ENCODE measurements at places on chromosomes 11 and 22.

DNA sequence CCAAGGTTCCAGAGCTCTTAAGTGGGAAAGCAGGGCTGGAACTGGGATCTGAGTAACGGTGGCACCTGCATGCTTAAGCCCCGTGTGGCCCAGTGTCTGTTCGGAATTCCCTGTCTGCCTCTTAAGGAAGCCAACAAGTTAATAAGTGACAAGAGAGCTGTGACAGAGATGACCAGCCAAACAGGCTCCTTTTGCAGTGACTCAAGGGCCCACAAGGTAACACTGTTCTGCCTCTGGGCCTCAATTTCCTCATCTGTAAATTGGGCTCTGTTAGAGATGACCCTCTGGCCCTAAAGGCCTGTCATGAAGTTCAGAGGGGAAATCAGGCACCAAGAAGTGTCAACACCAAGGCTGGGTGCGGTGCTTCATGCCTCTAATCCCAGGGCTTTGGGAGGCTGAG lies 18.6 kb downstream of the USH1C start:
- no peak for DNase-seq

DNA sequence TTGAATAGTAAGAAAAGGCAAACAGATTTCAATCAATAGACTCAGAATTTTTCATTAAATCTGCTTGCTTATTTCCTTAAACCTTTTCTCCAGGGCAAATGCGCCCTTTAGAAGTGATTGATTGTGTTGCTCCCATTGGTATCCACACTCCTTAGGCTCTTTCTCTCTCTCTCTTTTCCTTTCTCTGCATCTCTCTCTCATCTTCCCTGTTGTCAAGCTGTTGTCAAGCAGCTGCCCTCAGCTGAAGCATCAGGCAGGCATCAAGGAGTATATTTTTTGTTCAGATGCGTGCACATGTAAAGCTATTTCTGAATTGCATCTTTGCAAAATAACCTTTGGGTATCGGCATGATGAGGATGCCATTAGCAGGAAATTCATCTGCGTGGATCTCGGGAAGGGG lies 107.2 kb upstream of the PLET1 start:
- no peak for DNase-seq

DNA sequence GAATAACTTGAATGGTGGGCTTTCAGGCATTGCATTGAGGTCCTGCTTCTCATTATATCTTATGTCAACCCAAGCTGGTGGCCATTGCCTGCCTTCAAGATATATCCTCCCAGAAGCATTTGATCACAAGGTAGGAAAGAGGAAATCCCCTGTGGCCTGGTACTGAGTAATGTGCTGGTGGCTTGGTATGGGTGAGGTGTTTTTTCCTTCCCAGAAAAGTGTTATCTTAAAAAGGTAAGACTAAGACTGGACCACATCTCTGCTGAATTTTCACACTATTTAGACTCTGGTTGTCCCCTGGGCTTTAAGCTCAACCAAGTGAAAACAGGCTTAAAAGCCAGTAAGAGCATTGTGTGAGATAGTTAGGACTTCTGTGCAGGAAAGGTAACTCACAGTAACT lies 3.7 kb downstream of the INSC start:
- DNase-seq, result no peak

DNA sequence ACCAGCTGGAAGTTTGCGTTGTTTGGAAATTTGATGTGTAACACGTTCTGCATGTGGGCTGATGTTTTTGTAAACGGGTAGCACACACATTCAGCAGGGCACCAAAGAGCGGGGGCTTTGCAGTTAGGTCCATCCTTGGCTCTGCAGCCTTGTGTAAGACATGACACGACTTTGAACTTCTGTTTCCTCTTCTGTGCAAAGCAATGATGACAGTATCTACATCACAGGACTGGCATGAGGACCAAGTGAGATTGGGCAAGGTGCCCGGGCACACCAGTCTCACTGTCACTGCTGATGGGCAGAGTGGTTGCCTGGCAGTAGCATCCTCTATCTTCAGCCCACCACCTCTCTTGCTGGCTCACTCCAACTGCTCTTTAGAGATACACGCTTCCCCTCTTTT lies 3.3 kb downstream of the TCN2 start:
- no peak for DNase-seq

DNA sequence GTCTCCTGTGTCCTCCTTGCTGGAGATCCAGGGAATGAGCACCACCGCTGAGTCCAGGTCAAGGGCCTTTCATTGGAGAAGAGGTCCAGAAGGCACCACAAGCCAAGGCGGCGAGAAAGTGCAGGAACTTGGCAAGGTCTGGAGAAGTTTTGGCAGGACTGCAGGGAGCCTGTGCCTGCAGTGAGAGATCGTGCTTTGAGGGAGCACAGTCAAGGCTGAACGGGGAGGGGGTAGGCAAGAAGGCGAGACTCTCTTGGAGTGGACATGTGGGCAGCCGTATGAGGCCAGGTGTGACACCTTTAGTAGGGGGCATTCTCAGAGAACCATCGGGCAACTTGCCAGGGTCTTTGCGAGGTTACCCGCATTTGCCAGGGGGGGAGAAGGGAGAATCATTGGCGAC lies 30.5 kb downstream of the LRRC10B start:
- DNase-seq, result no peak

DNA sequence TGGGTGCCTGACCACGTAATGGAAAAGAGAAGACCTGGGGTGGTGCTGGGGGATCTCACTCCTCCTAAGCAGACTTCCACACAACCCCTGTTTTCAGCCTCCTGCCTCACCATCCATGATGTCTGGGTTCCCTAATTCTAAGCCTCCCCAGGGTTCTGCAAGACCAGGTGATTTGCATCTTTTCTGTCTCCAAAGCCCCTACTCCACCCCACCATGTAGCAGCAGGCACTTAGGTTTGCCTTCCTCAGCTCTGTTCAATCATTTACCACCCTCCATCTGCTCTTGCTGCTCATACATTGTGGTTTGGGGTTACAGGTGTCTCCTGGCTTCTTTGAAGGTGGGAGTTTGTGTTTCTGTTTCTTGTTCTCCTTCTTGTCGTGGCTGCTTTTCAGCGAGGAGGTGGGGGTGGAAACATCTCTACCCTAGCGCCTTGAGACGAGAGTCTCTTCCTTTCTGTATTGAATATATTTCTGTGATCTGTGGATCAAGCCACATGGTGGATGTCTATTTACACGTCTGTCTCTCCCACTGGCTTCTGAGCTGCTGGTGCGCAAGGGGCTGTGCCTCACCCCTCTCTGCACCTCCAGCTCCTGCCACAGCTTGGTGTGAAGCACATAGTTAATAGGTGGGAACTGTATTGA lies 6.6 kb upstream of the SSTR3 start:
- DNase-seq, result no peak

GRCh38 chr11:116164843-116165242 lies 607.9 kb downstream of the BUD13 start:
- no peak for DNase-seq

DNA sequence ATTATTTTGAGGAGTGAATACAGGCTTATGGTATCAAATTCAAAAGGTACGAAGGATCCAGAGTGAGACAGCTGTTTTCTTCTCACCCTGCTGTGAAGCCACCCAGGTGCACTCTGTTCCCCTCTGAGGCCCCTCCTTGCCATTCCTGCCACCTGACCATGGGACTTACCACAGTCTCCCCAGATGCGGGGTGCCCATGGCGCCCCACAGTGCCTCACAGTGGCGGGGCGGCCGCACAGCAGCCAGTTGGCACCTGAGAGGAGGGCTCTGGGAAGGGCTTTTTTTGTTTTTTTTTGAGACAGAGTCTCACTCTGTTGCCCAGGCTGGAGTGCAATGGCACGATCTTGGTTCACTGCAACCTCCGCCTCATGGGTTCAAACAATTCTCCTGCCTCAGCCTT lies 151.7 kb downstream of the CEP164 start:
- no peak for DNase-seq

DNA sequence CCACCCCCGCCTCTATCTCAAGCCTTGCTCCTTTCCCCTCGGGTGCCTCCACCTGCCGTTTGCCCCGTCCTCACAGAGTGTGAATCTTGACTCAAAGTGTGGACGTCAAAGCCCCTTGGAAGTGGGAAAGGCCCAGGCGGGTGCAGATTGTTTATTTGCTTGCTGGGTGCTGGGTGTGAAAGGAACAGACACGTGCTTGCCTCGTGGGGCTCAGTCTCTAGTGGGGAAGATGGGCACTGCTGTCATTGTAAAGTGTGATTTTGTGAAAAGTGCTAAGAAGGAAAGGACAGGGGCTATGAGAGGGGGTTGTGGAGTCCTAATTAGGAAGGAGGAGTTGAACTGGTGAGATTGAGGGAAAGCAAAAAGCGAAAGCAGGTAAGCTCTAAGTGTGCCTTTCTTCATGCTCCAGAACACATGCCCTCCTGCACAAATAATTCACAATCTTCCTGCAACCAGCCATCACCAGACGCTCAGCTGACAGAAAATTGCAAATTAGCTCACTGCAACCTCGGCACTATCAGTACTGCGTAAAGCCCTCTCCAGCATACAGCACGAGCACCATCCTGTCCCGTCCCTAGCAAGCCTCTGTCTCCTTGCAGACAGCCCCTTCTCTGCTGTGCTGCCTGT lies 9.7 kb upstream of the GCAT start:
- no peak for DNase-seq

DNA sequence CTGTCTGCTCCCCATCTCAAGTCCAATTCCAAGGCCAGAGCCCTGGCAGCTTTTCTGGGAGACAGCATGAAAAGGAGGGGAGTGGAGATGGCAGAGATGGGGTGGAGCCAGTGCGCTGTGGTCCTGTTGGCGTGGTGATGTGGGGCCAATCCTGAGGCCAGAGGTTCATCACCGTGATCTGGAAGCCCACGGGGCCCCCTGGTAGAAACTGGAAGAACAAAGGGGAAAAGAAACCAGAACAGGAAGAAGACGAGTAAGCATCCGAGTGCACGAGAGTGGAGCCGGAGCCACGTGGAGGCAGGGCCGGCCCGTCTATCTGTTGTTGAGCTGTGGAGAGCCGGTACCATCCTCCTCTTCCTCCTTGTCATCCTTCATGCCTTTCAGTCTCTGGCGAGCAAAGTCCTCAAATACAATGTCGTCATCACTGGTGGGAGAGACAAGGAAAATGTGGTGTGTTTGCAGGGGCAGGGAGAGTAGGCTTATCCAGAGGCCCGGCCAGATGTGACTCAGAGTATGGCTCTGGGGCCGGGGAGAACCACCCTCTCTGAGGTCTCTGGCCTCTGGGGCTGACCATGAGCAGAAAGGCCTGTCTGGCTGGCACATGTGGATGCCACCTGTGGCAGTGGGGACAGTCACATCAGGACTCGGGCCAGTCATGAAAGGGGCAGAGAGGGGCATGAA lies 25.4 kb downstream of the TPBGL start:
- no peak for DNase-seq

DNA sequence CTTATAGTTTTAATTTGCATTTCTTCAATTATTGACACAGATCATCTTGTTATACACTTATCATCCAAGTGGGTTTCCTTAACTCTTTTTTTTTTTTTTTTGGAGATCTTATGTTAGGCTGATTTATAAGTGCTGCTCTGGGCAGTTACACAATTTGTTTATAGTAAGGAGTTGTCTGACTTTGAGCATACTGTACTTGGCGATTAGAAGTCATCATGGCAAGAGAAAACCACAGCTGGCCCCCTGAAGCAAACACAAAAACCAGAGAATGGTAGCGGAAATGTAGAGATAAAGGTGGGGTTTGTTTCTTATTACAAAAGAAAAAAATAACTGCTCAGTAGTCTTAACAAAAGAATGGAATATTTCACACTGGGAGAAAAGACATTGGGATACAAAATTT lies 292.6 kb downstream of the SWAP70 start:
- DNase-seq, result no peak

- DNase-seq, result no peak
Measured at GRCh38 chr11:6667733-6668374, 12.2 kb upstream of the DCHS1 start.

DNA sequence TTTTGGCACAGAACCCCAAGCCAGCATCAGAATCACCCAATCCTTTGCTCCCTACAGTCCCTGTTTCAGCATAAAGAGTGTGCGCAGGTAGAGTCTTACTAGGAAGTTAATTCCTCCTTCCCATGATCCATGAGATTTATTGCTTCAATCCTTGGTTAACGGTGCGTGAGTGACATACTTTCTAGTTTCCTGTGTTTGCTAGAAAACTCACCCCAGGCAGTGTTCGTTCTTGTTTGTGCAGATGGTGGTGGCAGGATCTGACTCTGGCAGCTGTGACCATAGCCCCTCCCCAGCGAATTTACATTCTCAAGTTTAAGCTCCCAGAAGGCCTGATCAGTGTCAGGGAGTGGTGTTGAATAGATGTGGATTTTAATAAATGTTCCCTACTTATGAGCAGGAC lies 106.7 kb upstream of the CCT8L2 start:
- DNase-seq, result no peak

DNA sequence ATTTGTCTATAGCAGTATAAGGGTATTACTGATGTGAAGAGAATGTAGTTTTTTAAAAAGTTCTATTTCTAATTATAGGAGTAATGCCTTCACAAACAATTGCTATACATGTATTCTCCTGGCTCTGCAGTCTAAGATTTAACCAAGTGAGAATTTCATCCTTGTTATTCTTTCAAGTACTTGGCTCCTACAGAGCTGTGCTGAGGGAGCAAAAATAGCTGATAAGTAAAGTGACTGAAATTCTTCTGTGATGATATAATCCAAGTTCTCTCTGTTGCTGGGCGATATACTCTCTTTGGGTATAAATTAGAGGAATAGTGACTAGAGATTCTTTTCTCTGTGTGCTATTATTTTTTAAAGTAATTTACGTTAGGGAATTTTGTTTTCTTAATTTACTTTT lies 68.0 kb downstream of the PGR start:
- DNase-seq, result no peak

DNA sequence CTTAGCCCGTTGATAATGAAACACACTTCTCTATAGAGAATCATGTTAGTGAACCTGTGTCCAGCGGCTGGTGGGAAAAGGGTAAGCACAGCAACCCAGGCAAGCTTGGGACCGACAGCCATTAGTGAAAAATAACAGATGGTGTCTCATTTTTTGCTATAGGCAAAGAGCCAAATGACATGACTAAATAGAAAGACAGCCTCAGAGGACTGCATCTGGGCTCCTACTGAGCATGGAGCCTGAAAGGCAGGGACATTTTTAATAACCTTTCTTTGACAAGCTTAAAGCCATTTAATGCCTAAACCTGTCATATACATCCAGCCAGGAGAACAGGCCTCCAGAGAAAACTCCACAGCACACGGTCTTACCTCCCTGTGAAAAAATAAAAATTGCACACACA lies 67.0 kb downstream of the FANCF start:
- no peak for DNase-seq

- DNase-seq, result no peak
Measured at GRCh38 chr22:29839039-29839438, 965 bp upstream of the ASCC2 start.

GRCh38 chr11:108906329-108906728 lies 241.5 kb downstream of the DDX10 start:
- DNase-seq, result no peak
